Activated B cell treated with CpG ODN at 0.5 μM for 24 hours (primary cell): ENCODE measurements at places on chromosomes 5 and 9.
A peak's percentile ranks its signal among the peaks of the same experiment; 100 is the strongest.

GRCh38 chr5:152673601-152674000 is 268.5 kb upstream of the NMUR2 start:
- no peaks in the 10 kb centered on the region for H3K4me1 ChIP-seq
- H3K36me3 ChIP-seq = no peaks in the 10 kb centered on the region
- no peak overlapping the region for H3K4me3 ChIP-seq
- H3K27ac ChIP-seq = no peak overlapping the region
- DNase-seq = no peak

DNA sequence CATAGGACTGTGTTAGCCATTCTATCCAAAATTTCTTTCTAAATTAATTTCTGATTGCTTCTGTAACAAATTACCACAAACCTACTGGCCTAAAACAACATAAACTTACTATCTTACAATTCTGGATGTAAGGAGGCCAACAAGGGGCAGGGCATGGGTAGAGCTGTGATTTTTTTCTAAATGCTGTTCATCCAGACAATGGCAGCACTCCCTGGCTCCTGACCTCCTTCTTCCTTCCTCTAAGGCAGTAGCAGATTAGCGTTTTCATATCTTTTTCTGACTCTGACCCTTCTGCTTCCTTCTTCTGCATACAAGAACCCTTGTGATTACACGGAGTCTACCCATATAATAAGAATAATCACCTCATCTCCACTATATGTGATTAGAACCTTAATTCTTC is 1005.8 kb downstream of the CDH12 start:
- no peaks in the 10 kb centered on the region for H3K4me1 ChIP-seq
- H3K36me3 ChIP-seq = no peaks in the 10 kb centered on the region
- H3K4me3 ChIP-seq = no peak overlapping the region
- DNase-seq = no peak
- no peaks in the 10 kb centered on the region for H3K27me3 ChIP-seq
- H3K27ac ChIP-seq = no peak overlapping the region

- H3K4me1 ChIP-seq = peaks cover 37% of the 10 kb centered on the region
- H3K27ac ChIP-seq = peak within 1 kb of the TSS; percentile 94
- peak; percentile 50 for DNase-seq
- H3K4me3 ChIP-seq = peak within 1 kb of the TSS; percentile 100
- peaks cover 14% of the 10 kb centered on the region for H3K27me3 ChIP-seq
- peaks cover 10% of the 10 kb centered on the region for H3K36me3 ChIP-seq
Measured at GRCh38 chr5:53560506-53561191, at the start of gene NDUFS4. Gene NDUFS4 (plus strand): TSS chr5:53560639. CDS start chr5:53560663, 24 bp downstream.

DNA sequence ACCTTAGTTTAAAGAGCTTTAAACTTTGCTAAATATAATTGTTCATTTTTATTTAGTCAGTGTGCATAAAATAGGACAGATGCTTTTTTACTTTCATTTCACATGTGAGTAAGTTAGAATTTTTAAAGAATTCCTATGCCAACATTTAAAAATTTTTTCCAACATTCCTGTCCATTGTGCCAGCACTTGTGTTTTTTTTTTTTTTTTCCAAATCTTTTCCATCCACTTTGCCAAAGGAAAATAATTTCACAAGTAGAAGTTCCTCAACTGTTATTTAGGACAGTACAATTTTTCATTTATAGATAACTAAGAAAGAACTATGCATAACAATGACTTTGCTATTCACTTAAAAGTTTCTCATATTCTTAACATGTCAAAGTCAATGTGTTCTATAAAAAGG is 189.5 kb downstream of the ADAMTS6 start:
- no peaks in the 10 kb centered on the region for H3K36me3 ChIP-seq
- no peaks in the 10 kb centered on the region for H3K4me1 ChIP-seq
- H3K27ac ChIP-seq = no peak overlapping the region
- no peak for DNase-seq
- no peak overlapping the region for H3K4me3 ChIP-seq
- no peaks in the 10 kb centered on the region for H3K27me3 ChIP-seq

- no peak overlapping the region for H3K27ac ChIP-seq
- H3K27me3 ChIP-seq = peaks cover 8% of the 10 kb centered on the region
- H3K36me3 ChIP-seq = no peaks in the 10 kb centered on the region
- H3K4me1 ChIP-seq = no peaks in the 10 kb centered on the region
Measured at GRCh38 chr5:61768692-61769281, 436.7 kb downstream of the ZSWIM6 start.

- peaks cover 2% of the 10 kb centered on the region for H3K36me3 ChIP-seq
- no peak for DNase-seq
- no peaks in the 10 kb centered on the region for H3K27me3 ChIP-seq
- no peak overlapping the region for H3K27ac ChIP-seq
- no peaks in the 10 kb centered on the region for H3K4me1 ChIP-seq
Measured at GRCh38 chr5:107893642-107894041, 222.9 kb upstream of the EFNA5 start.
